ENCODE measurements at places on chromosomes 2 and 18.

GRCh38 chr2:83595926-83596325 is 863.2 kb downstream of the SUCLG1 start:
- DNase-seq, result no peak

GRCh38 chr18:75581336-75582131 is 154.0 kb upstream of the SMIM21 start:
- no peak for DNase-seq

GRCh38 chr2:65353927-65354326 is 78.5 kb downstream of the SPRED2 start:
- no peak for DNase-seq

GRCh38 chr2:65856928-65857327 is 424.5 kb upstream of the SPRED2 start:
- no peak for DNase-seq

DNA sequence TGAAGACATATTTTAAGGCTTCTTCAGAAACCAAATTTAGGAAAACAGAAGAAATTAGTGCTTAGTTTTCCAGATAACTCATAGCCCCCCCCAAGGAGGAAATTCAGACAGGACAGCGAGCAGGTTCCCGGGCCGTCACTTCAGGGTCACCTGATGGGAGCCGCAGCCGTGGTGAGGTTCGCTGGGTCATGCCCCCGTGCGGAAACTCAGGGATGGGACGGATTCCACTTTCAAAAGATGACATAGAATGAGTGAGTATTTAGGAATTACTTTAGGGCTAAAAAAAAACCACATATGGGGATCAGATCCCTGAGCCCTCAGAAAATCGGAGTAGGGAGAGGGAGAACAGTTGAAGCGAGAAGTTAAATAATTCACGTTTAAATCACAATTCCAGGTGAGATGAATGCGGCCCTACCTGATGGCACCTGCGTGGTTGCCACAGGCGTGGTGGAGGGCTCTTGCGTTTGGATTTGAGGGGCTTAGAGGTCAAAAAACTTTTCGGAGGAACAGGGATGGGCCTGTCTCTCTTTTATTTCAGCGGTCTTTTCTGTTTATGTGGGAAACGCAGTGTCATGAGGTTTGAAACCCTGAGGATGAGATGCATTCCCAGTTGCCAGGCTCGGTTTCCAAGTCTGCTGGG is 114.4 kb downstream of the NFATC1 start:
- no peak for DNase-seq

GRCh38 chr2:15684161-15685039 is 92.7 kb downstream of the DDX1 start:
- DNase-seq, result no peak

DNA sequence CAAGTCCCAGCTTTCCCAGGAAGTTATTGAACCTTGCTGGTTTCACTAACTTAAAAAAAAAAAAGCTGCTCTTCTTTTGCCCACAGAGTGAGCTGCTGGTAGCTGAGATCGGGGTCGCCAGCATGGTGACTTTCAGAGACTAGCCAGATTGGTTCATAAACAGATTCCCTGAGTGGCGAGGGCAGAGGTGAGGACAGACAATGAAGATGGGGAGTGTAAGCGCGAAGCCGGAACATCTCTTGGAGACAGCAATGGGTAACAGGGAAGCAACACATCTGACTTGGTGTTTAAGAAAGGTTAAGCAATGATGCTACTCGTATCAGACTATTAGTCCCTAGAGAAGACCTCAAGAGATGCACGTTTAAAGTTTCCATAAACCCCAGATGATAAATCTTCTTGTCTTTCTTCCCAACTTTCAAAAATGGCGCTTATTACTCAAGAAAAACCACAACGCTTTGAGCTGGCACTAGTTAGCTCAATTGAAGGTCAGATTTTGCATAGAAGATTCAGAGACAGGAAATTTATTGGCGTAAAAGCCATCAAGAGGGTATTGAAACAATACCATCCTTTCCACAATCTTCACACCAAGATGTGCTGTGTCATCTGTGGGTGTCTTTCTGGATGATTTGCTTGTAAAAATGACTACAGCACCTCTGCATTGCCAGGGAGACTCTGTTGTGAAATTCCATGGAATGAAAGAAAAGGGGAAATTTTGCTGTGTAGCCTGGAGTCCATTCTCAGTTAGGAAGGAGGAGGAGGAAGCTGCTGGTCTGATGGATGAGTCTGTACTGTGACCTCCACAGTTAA is 193.1 kb upstream of the CXCR4 start:
- peak; percentile 69 for DNase-seq

GRCh38 chr2:222861411-222862105 is 722 bp downstream of the ACSL3 start:
- DNase-seq, result peak; percentile 63

DNA sequence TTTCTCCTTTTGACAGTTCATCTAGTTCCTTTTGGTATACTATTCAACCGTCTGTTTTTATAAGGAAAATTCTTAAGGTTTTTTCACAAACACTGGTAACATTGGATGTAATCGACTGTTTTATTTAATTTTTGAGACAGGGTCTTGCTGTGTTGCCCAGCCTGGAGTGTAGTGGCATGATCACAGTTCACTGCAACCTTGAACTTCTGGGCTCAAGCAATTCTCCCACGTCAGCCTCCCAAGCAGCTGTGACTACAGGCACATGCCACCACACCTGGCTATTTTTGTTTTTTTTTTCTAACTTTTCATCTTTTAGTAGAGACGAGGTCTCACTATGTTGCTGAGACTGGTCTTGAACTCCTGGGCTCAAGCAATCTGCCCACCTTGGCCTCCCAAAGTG is 104.4 kb upstream of the DNMT3A start:
- no peak for DNase-seq

DNA sequence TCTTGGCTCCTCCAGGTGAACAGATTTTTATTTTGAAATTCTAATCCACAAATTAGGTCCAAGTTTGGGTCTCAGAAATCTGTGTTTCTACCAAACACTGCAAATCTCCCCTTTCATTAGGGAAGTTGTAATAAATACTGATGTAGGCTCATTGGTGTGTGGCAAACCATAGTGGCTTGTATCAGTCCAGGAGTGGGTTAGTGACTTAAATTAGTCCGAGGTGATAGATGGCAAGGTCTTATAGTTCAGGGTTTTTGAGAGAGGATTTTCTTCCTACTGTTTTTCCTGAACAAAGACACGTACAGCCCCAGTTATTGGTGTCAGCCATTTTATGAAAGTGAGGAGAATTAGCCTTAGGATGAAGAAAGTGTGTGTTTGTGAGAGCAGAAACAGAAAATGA is 74.6 kb downstream of the RPRM start:
- DNase-seq, result no peak

DNA sequence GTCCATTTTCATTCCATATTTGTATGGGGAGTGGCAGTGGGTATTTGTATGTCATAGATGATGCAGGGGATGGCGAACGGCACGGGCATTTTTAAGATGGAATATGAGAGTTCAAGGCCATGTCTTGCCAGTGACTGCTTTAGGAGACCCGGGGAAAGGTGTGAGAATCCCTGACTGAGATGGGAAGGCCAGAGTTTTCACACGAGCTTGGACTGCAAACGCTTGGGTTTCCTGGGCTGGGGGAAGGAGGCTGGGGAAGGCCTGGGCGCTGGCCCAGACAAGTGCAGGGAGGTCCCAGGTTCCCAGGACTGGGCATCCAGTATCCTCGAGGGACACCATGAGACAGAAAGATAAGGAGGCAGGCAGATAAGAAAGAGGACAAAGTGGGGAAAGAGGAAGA is 35.2 kb downstream of the CNGA3 start:
- no peak for DNase-seq

- DNase-seq, result no peak
These were observed 3.0 kb downstream of the HNRNPLL start for GRCh38 chr2:38599706-38600105.

GRCh38 chr2:85324639-85325465 is 2.9 kb downstream of the TGOLN2 start:
- DNase-seq, result no peak

DNA sequence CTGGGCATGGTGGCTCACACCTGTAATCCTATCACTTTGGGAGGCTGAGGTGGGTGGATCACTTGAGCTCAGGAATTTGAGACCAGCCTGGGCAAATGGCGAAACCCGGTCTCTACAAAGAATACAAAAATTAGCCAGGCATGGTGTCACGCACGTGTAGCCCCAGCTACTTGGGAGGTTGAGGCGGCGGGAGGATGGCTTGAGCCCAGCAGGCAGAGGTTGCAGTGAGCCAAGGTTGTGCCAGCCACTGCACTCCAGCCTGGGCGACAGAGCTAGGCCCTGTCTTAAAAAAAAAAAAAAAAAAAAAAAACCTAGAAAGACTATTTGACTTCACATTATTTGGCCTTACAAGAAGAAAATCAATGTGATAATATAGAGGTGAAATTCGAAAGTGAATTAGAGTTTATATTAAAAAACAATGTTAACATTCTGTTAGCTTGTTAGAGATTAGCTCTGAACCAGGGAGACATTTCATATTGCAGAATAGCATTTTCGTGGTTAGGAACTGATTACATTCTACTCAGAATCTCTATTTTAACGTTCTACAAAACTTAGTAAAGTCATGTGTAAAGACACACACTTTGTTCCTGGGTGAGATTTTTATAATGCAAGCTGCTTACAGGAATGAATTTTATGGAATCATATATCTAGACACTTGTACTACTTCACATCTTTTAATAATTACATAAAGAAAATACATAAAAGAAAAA is 120.5 kb downstream of the THADA start:
- DNase-seq, result no peak

- no peak for DNase-seq
These were observed 74.4 kb downstream of the ANKRD12 start for GRCh38 chr18:9210966-9211365.

DNA sequence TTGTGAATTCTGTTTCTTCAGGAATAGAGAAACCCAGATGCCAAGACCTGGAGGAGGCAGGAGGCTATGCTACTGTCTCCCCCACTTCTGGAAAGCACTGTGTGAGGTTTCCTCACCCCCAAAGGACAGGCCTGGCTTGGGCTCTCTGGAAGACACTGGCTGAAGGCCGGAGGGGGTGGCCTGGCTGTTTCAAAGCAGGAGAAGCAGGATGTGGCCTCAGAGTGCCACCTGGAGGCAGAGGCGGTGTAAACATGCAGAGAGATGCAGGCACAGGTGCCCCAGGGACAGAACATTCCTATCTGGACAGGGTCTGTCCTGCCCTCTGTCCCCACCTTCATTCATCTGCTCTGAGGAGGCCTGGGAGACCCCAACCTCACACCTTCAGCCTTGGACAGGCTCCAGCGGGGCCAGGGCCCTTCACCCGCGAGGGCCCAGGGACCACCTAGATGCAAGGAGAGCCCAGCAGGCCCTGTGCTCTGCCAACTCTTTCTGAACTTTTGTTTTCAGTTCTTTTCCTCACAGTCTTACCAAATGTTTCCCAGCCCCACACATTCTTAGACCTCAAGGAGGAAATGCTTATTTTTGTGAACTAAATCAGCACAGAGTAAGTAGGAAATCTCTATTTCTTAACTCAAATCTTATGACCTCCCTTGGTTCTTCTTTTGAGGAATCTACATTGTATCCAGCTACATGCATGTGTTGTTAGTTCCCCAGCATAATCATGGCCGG is 79.2 kb downstream of the LONRF2 start:
- peak; percentile 72 for DNase-seq

- peak; percentile 43 for DNase-seq
These were observed 871 bp upstream of the DUSP28 start for GRCh38 chr2:240559286-240559685.

- DNase-seq, result no peak
These were observed 3.8 kb downstream of the VIT start for GRCh38 chr2:36700311-36700710.

DNA sequence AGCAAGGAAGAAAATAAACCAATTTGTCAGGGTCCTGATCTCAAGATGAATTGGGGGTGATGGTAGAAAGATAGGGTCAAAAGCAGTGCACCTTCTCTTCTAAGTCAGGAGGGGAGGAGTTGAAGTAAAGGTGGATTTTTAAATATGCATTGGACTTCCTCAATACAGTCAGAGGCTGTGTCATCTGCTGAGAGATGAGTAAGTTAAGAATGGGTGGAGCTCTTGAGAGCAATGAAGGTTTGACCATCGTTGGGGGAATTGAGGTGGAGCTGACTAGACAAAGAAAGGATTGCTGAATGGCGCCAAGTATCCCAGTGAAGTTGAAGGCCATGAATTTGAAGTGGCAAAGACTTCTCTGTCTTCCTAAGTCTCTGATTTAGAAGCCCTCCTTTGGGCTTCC is 18.4 kb upstream of the CPO start:
- no peak for DNase-seq

DNA sequence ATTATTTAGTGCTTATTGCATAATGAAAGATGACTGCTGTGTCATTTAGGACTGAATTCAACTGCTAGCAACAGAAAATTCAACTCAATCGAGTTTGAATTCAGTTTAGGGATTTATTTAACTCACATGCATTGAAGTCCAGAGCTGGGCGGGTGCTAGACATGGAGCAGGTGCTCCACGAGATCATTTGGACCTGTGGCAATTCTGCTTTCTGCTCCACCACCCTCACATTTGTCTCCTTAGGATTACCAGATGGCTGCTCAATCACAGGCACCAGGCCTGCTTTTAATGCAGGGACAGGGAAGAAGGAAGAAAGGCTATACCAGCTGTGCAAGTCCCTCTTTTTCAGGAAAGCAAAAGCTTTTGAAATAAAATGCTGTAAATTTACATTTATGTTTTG is 572.9 kb upstream of the SLC8A1 start:
- DNase-seq, result no peak

- DNase-seq, result peak; percentile 66
These were observed 445 bp downstream of the MEX3C start for GRCh38 chr18:51196811-51197660.

- DNase-seq, result no peak
These were observed 11.0 kb upstream of the PLA2R1 start for GRCh38 chr2:160073284-160073888.

- DNase-seq, result peak; percentile 28
These were observed 135.0 kb downstream of the HDAC4 start for GRCh38 chr2:239265681-239266433.

- DNase-seq, result no peak
These were observed 186.8 kb upstream of the PGAP1 start for GRCh38 chr2:197113275-197113711.

- no peak for DNase-seq
These were observed 29.4 kb upstream of the BMP10 start for GRCh38 chr2:68900496-68901198.

DNA sequence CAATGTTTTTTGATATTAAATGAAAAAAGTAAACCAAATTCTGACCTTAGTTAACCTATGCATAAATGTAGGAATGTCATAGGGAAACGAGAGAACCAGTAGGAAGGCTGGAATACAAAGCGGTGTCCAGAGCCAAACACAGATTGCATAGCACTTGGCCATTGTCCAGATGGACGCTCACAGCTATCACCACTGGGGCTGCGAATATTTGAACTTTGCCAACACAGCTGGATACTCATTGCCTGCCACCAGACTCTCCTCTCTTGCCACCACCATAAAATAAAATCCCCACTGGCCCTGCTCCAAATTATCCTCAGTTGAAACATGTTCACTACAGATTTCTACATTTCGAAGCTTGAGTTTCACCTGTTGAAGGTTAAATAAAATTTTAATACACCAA is 159.3 kb upstream of the GULP1 start:
- DNase-seq, result no peak

GRCh38 chr2:42293019-42293418 is 68.0 kb downstream of the COX7A2L start:
- no peak for DNase-seq

Data from activated T-cell treated with anti-CD3 and anti-CD28 coated beads, Interleukin-2, amount 50 U/mL, for 48 hours (primary cell).